ENCODE measurements at places on chromosomes 3 and 15.

- DNase-seq: peak; percentile 41
Observed at GRCh38 chr15:100049483-100049882, 292.3 kb downstream of the ADAMTS17 start.

DNA sequence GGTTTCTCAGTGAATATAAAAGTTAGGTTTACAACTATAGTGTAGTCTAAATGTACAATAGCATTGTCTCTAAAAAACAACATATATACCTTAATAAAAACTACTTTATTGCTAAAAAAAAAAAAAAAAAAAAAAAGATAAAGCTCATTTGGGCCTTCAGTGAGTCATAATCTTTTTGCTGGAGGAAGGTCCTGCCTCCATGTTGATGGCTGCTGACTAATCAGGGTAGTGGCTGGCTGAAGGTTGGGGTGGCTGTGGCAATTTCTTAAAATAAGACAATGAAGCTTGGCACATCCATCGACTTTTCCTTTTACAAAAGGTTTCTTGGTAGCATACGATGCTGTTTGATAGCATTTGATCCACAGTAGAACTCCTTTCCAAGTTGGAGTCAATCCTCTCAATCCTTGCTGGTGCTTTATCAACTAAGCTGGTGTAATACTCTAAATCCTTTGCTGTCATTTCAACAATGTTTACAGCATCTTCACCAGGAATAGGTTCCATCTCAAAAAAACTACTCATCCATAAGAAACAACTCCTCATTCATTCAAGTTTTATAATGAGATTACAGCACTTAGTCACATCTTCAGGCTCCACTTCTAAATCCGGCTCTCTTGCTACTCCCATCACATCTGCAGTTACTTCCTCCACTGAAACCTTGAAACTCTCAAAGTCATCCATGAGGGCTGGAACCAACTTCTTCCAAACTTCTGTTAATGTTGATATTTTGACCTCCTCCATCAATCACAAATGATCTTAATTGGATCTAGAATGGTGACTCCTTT lies 13.3 kb downstream of the ZNF280D start:
- no peak for DNase-seq

- DNase-seq: no peak
Observed at GRCh38 chr3:111750278-111750884, 108.7 kb upstream of the PHLDB2 start.

DNA sequence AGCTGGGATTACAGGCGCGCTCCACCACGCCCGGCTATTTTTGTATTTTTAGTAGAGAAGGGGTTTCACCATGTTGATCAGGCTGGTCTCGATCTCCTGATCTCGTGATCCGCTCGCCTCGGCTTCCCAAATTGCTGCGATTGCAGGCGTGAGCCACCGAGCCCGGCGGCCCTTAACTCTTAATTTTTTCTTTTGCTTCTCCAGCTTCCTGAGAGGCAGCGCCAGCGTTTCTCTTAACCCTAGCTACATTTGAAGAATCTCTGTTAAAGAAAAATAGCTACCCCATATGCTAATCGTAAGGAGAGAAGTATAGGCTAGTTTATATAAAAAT lies 465 bp upstream of the GK5 start:
- DNase-seq: no peak

DNA sequence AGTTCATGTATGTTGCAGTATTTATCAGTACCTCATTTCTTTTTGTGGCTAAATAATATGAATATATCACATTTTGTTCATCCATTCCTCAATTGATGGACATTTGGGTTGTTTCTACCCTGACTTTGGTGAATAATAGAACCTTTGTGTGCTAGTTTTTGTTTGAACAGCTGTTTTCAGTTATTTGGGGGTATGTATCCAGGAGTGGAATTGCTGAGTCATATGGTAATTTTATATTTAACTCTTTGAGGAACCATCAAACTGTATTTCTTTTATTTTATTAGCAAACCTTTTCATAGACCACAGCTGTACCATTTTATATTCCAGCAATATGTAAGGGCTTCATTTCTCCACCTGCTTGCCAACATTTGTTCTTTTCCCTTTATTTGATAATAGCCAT lies 38.4 kb upstream of the RBM5 start:
- no peak for DNase-seq

DNA sequence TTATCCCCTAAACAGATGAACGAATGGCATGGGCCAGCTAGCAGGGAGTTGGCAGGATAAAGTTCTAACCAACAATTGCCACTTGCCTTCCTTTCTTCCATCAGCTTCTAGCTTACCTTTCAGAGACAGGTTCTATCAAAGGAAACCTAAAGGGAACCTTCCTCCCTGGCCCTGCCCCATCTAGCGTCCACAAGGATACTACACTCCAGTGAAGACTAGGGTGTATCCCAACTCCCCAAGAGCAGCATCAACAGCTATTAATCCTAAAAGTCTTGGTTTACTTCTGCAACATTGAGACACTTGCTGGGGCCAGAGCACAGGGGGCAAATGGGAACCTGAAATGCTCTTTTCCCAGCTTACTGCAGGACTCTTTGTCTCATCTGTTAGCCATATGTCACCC lies 37.0 kb upstream of the TMC3 start:
- DNase-seq: no peak
